Cardiac ventricle fibroblast (primary cell): ENCODE measurements at places on chromosomes 3 and 15. TPM values are rescaled to one million over a fixed set of nuclear protein-coding genes. Genes with fewer than 3 reads are reported as not detected.

The ROPN1 gene
- total RNA-seq, result not detected in 2 replicates

The ISG20 gene
- 3.8 and 8.2 TPM in 2 replicates for total RNA-seq

The XCR1 gene
- total RNA-seq, result not detected in 2 replicates

The ZDHHC3 gene
- total RNA-seq, result 41.0 and 44.9 TPM in 2 replicates

The PLOD2 gene
- total RNA-seq, result 136 and 152 TPM in 2 replicates

The KCNMB3 gene
- total RNA-seq, result 0.37 and 1.1 TPM in 2 replicates

The TNFSF10 gene
- 6.9 and 8.3 TPM in 2 replicates for total RNA-seq

The VGLL3 gene
- 40.6 and 41.7 TPM in 2 replicates for total RNA-seq

The ATP6V1A gene
- 34.2 and 36.9 TPM in 2 replicates for total RNA-seq

The OXTR gene
- 0.15 and 3.2 TPM in 2 replicates for total RNA-seq

The ZBED2 gene
- total RNA-seq, result not detected in 2 replicates

The BCL2A1 gene
- not detected in 2 replicates for total RNA-seq

The ABHD10 gene
- total RNA-seq, result 9.9 and 24.9 TPM in 2 replicates

The GRAMD2A gene
- 0.05 TPM in 1 of 2 replicates, not detected in the other for total RNA-seq

The GMNC gene
- not detected in 2 replicates for total RNA-seq

The GPR171 gene
- not detected in 2 replicates for total RNA-seq

The PP2D1 gene
- not detected in 2 replicates for total RNA-seq

The SLC7A14 gene
- 0.06 and 0.20 TPM in 2 replicates for total RNA-seq

The CYP1A1 gene
- not detected in 2 replicates for total RNA-seq

The PEX5L gene
- total RNA-seq, result not detected in 2 replicates

The LOXL1 gene
- 340 and 410 TPM in 2 replicates for total RNA-seq

The PAK6 gene
- not detected in 2 replicates for total RNA-seq

The PPARG gene
- 60.0 and 70.3 TPM in 2 replicates for total RNA-seq

The ARL6IP5 gene
- 155 and 161 TPM in 2 replicates for total RNA-seq

The COLQ gene
- total RNA-seq, result 0.93 and 1.6 TPM in 2 replicates

The NRROS gene
- 0.59 and 1.5 TPM in 2 replicates for total RNA-seq

The PRSS50 gene
- total RNA-seq, result not detected in 2 replicates

The FBXO45 gene
- 4.4 and 5.9 TPM in 2 replicates for total RNA-seq

The OSBPL10 gene
- 13.5 and 33.0 TPM in 2 replicates for total RNA-seq

The STXBP5L gene
- not detected in 2 replicates for total RNA-seq

The PAQR5 gene
- 0.94 and 1.5 TPM in 2 replicates for total RNA-seq

The GOLGA6L4 gene
- 0.31 and 0.98 TPM in 2 replicates for total RNA-seq

The MB21D2 gene
- 1.4 and 2.2 TPM in 2 replicates for total RNA-seq

The SLC22A13 gene
- not detected in 2 replicates for total RNA-seq

The TTLL13 gene
- not detected in 2 replicates for total RNA-seq

The CNOT10 gene
- total RNA-seq, result 12.4 and 12.6 TPM in 2 replicates

The LPP gene
- 27.4 and 44.7 TPM in 2 replicates for total RNA-seq

The GOLGA8A gene
- 9.3 and 14.0 TPM in 2 replicates for total RNA-seq

The ROBO2 gene
- not detected in 2 replicates for total RNA-seq

The LRRIQ4 gene
- not detected in 2 replicates for total RNA-seq

The FBXL22 gene
- 0.59 TPM in 1 of 2 replicates, not detected in the other for total RNA-seq

The CCDC33 gene
- not detected in 2 replicates for total RNA-seq

The IQCH gene
- total RNA-seq, result 0.31 and 1.8 TPM in 2 replicates

The AQR gene
- total RNA-seq, result 10.3 and 12.0 TPM in 2 replicates

The SEC22C gene
- 44.5 and 66.8 TPM in 2 replicates for total RNA-seq
